ENCODE measurements at places on chromosomes 5 and 9.

GRCh38 chr5:66362687-66363086 lies 218.6 kb downstream of the SREK1 start:
- no peak for DNase-seq

- no peak for DNase-seq
These were observed 11.1 kb downstream of the PTGES2 start for GRCh38 chr9:128116104-128117083.

DNA sequence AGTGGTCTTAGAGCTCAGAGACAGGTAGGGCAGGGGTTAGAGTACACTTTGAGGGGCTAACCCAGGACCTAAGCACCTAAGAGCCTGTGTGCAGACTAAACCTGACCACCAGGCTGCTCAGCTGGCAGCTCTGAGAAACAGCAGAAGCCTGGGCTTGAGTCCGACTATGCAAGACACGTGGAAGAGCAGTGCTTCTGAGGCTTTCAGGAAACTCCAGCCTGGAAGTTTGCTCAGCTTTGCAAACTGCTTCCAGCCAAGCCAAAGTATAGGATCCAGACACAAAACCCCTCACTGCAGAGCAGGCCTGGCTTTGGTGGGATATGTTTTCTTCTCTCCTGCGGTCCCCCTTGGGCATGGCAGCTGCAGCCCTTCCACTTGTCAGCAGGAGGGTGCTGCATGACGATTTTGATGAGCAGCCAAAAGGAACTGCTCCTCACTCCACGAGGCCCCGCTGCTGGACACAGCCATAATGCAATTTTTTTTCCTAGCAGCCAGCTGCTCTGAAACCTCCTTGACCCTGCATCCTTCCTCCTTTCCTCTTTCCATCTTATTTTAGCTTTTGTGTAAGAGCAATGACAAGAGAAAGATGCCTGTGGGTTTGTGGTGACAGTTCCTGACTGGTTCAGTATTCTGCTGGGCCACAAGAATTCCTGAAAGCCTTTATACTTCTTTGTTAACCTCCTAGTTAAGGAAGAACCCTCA lies 123.1 kb downstream of the LIFR start:
- DNase-seq, result no peak

- DNase-seq, result no peak
These were observed 107.1 kb downstream of the PHF2 start for GRCh38 chr9:93683331-93684134.

GRCh38 chr9:29555502-29555901 lies 1982.2 kb upstream of the C9orf72 start:
- DNase-seq, result no peak

DNA sequence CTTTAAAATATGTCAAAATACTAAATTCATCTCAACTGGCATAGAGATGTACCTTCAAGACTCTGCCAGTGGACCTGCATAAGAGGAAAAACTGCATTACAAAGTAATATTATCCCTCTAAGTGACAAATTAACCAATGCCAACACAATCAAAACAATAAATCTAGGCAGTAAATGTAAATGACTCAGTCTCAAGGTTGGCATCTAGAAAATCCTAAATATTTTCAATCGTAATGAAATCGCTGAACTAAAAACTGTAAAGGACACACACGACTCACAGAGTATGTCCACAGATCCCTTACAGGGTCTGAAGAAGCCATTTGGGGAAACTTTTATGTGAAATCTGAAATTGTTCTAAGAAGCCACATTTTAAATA lies 31.2 kb downstream of the ERMP1 start:
- no peak for DNase-seq

GRCh38 chr9:130446101-130446861 lies 1.5 kb downstream of the ASS1 start:
- peak; percentile 61 for DNase-seq

GRCh38 chr9:136299116-136299515 lies 4.8 kb downstream of the CCDC187 start:
- no peak for DNase-seq

- no peak for DNase-seq
These were observed 699.6 kb downstream of the TAF11L14 start for GRCh38 chr5:18333841-18334240.

DNA sequence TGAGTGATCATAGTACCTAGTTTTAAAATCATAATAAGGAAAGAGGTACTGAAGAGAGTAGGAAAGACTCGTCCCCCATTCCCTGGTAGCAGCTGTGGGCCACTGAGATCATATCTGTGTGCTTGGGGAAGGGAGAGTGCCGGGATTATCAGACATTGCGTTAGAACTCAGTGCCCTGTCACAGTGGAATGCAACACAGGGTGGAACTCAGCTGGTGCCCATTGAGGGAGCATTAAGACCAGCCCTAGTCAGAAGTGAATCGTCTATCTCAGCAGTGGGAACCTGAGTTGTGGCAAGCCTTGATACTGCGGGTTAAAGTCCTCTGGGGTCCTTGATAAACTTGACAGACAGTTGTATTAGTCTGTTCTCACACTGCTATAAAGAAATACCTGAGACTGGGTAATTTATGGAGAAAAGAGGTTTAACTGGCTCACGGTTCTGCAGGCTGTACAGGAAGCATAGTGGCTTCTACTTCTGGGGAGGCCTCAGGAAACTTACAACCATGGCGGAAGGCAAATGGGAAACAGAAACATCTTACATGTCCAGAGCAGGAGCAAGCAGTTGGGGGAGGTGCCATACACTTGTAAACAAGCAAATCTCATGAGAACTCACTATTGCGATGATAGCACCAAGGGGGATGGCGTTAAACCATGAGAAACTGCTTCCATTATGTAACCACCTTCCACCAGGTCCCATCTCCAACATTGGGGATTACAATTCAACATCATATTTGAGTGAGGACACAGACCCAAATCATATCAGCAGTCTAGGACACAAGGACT lies 33.1 kb downstream of the NDUFAF2 start:
- DNase-seq, result no peak

DNA sequence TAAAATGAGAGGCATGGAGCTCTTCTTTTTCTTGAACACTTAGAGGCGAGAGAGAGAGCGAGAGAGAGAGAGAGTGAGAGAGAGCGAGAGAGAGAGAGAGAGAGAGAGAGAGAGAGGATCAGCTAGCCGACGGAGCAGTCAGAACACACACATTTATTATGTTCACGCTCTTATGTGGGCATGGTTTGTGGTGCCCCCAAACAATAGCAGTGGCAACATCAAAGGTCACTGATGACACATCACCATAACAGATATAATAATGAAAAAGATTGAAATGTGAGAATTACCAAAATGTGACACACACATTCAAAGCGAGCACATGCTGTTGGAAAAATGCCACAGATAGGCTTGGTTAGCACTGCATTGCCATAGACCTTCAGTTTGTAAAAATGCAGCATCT lies 116.1 kb downstream of the KDM4C start:
- DNase-seq, result no peak

GRCh38 chr9:117682955-117683710 lies 21.1 kb upstream of the TLR4 start:
- no peak for DNase-seq

DNA sequence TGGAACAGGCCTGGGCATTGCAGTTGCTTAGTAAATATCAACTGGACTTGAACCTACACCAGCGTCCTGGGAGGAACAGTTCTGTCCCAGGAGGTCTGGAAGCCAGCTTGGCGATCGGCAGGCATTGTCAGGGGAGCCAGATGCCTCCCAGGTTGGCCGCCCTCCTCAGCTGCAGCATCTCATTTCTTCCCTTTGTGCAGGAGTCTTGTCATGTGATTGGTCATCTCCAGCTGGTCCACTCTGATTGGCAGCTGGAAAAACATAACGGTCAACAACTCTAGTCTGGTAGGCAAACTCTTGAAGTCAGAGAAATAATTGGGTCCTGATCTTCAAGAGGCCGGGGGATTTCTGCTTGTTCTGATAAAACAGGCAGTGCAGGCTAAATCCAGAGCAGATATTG lies 29.6 kb upstream of the NCS1 start:
- DNase-seq, result peak; percentile 27

DNA sequence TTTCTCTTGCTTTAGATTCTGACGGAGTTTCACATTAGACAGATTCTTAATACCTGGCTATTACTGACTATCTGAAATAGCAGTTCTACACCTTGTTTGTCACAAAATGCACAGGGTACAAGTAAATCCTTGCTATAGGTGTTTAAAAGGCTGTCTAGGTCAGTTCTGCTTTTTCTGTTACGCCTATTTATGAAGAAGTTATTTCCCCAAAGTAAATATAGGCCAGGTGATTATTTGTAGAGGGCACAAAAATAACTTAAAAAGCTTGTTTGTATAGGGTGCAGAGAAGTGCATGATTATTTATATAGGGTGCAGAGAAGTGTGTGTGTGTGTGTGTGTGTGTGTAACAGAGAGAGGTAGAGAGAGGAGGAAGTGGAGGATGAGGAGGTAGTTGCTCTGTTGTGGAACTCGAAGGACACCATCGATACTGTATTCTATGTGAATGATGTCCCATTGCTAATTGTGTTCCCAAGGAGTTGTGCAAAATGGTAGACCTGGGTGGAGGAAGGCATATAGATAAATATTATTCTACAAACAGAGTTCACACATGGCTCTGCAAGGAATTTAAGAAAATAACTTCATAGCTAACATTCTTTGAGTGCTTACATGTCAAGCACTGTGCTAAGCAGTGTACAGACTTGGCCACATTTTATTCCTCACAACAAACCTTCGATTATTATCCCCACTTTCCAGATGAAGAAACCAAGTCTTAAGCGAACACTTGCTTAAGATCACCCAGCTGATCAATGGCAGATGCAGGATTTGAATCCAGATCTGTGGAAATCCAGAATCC lies 96.3 kb upstream of the EQTN start:
- no peak for DNase-seq

- DNase-seq, result no peak
These were observed 136.6 kb downstream of the PLPPR1 start for GRCh38 chr9:101165131-101165530.

DNA sequence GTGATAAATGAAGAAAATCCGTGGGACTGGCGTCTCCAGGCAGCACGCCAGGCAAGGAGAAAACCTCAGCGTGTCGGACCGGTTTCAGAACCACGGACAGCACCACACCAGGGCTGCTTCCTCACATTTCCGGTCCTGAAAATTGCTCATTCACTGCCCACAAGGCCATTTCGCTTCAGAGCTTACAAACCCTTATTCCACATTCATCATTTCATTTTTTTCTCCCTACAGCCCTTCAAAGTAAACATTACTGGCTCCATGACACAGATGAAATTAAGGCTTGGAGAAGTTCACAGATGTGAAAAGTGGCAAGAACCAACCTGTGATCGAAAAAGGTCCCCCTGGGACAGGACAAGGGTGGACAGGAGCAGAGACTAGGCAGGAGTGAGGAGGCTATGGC lies 1.5 kb upstream of the GPRIN1 start:
- DNase-seq, result no peak

GRCh38 chr5:39447059-39447458 lies 22.3 kb upstream of the DAB2 start:
- DNase-seq, result no peak

DNA sequence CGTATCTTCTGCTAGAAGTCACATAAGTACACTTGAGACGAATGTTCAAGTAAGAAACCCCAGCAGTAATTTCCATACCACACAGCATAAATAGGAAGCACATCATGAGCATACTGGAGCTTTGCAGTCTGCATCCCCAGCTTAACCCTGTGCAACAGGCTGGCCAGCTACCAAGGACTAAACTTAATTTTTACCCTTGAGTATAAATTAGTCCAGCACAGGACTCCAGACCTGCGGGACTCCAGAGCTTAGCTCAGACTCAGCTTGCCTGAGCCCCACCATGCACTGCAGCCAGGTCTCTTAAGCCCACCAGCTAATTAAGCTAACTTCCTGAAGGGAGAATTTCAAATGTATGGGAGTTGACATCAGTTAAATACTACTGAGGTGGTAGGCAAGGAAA lies 491.0 kb downstream of the ARHGEF28 start:
- no peak for DNase-seq

- peak; percentile 62 for DNase-seq
These were observed 187.6 kb upstream of the S1PR3 start for GRCh38 chr9:88803546-88804253.

GRCh38 chr5:178433273-178433775 lies 156.9 kb downstream of the COL23A1 start:
- DNase-seq, result no peak

DNA sequence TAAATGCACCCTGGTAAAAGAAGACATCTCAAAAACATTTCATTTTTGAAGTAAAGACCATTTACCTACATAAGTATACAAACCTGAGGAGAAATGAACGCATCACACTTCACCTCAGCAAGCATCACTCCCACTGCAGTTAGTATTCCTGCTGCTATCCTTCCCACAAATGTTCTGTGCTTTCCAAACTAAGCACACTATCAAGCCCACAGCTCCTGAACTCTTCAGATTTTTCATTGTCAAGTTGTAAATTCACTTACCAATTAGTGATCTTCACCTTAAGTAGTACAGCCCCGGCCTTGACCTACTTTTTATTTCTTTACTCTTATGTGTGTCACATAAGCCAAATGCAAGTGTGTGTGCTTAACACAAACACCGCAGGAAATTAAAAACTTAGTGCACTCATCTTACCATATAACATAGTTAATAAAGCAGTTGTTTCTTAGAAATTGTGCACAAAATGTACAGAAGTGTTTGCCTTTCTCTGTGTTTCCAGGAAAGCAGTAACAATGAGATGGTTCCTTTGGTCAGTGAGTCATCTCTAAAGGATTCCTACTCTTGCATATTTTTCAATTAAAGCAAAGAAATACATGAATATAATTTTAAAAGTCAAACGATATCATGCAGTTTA lies 169.4 kb downstream of the APBA1 start:
- DNase-seq, result no peak

DNA sequence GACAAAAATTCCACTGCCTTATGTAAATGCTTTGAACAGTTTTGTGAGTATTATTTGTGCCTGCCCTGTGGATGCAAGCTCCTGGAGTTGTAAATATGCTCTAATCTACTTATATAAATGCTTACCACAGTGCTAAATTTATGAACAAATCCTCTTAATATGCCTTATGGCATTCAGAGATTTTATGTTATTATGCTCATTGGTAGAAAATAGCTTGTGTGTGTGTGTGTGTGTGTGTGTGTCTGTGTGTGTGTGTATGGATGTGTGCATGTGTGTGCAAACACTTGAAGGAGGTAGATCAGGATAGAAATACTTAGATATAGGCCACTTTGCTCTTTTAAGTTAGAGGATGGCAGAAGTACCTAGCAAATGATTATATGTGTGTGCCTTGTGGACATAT lies 253.9 kb downstream of the TAF11L14 start:
- DNase-seq, result peak; percentile 43

DNA sequence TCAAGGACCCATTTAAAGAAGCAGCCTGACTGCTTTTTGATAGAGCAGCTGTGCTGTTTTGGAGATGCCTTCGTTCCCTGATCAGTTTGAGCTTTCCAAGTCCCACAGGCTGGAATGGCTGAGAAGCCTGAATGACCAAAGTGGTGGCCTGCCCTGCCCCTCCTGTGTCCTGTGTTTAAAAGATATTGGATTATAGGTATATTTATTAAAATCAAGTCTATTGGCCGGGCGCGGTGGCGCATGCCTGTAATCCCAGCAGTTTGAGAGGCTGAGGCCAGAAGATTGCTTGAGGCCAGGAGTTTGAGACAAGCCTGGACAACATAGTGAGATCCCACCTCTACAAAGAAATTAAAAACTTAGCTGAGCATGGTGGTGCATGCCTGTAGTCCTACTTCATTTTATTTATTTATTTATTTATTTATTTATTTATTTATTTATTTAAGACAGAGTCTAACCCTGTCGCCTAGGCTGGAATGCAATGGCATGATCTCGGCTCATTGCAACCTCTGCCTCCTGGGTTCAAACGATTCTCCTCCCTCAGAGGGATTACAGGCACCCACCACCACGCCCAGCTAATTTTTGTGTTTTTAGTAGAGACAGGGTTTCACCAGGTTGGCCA lies 87.7 kb downstream of the CACNA1B start:
- no peak for DNase-seq

GRCh38 chr9:135306699-135307098 lies 172.9 kb upstream of the PPP1R26 start:
- no peak for DNase-seq

GRCh38 chr5:177357459-177358351 lies at the start of gene RGS14:
TSS of gene RGS14 (plus strand) at chr5:177357924. CDS start at chr5:177358025, 101 bp downstream.
- peak; percentile 54 for DNase-seq

All from NCI-H524 (cell line).